Nucleus accumbens (tissue), 56 donors: ENCODE measurements at places on chromosomes 2 and 18.

- no peak for DNase-seq
Measured at GRCh38 chr18:55500316-55501086, 87.5 kb downstream of the TCF4 start.

DNA sequence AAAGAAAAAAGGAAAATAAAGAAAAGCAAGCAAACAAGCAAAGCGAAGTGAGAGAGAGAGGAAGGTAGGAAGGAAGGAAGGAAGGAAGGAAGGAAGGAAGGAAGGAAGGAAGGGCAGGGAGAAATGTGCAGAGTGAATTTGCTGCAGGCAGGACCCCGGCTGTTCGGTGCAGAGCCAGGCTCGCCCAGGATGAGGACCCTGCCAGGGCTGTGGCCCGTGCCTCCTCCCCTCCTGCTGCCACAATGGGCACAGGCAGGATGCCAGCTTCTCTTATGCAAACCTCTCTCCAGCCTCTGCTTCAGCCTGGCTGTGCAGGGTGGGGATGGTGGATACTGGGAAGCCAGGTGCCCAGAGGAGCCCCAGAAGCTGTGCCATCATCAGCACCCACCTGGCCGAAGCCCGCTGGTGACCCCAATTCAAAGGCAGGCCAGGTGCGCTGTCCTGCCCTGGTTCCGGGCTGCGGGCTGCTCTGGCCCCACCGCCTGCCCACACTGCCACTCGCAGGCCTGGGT is 3.2 kb downstream of the GPR17 start:
- DNase-seq: no peak

GRCh38 chr2:65108780-65109179 is 21.1 kb downstream of the RAB1A start:
- DNase-seq: no peak

- DNase-seq: no peak
Measured at GRCh38 chr18:45657357-45658335, 42.4 kb downstream of the SLC14A2 start.

DNA sequence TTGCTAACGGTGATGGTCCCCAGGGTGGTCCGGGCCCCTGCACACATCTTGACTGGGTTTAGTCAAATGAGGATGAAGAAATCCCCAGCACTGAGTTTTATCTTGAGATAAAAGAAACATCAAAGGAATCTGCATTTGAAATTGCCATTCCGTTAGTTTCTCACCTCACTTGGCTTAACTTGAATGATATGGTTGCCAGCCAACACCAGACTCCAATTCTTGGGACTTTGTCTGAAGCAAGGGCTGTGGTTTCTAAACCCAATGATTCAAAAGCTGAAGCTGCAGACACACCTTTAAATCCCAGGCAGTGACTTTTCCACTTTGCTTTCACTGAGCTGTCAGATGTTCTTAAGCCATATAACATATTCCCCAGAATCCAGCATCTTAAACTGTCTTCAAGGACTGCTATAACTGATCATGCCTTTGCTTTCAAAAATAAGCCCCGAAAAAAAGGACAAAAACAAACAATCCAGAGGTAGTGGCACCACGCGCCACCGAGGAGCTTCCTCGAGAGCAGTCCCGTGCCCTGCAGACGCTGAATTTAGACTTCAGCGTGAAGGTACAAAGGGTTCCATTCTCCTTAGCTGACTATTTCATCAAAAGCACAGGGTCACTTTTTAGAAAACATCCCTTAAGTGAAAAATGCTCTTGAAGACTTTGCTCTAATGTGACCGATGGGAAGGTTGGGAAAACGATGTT is 189.3 kb downstream of the HDAC4 start:
- DNase-seq: no peak

- no peak for DNase-seq
Measured at GRCh38 chr2:127012868-127013267, 94.1 kb downstream of the BIN1 start.

GRCh38 chr2:241014764-241015163 is 16.3 kb downstream of the SNED1 start:
- no peak for DNase-seq

GRCh38 chr2:164954186-164954585 is 1.1 kb downstream of the SLC38A11 start:
- no peak for DNase-seq

DNA sequence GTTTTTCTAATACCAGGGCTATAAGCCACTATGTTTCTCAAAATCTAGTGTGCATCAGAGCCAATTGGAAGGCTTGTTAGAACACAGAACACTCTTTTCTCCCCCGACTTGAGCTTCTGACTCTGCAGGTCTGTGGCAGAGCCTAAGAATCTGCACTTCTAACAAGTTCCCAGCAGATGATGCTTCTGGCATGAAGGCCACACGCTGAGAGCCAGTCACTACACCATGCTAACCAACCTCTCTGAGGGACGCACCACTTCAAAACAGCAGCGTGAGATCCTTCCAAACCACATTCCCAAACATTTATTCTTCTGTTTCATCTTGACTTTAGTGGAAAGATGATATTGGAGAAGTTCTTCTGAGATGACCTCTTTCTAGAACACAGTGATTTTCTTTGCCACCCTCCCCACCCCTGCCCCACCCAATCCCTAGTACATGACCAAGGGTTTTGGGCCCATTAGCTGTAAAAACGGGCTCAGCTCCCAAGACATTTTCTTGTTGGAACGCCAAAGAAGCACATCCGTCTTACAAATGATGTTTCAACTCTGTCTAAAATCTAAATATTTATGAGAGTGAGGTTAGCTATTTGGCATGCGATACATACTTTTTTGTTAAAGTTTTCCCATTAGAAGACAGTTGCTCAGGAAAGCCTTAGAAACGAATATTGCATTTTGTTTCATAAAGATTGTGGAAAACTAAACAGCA is 391.9 kb downstream of the TMEM182 start:
- DNase-seq: no peak

DNA sequence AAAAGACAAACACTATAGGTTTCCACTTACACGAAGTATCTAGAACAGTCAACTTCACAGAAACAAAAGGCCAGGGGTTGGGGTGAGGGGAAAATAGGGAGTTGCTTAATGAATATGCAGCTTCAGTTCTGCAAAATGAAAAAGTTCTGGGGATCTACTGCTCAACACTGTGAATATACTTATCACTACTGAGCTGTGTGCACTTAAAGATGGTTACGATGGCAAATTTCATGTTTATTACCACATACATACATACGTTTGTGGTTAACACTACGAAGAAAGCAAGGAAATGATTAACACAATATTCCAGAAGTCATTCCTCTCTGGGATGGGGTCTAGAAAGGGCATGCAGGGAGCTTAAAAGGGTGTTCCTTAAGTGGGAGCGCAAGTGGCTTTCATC is 19.3 kb downstream of the MBOAT2 start:
- no peak for DNase-seq

DNA sequence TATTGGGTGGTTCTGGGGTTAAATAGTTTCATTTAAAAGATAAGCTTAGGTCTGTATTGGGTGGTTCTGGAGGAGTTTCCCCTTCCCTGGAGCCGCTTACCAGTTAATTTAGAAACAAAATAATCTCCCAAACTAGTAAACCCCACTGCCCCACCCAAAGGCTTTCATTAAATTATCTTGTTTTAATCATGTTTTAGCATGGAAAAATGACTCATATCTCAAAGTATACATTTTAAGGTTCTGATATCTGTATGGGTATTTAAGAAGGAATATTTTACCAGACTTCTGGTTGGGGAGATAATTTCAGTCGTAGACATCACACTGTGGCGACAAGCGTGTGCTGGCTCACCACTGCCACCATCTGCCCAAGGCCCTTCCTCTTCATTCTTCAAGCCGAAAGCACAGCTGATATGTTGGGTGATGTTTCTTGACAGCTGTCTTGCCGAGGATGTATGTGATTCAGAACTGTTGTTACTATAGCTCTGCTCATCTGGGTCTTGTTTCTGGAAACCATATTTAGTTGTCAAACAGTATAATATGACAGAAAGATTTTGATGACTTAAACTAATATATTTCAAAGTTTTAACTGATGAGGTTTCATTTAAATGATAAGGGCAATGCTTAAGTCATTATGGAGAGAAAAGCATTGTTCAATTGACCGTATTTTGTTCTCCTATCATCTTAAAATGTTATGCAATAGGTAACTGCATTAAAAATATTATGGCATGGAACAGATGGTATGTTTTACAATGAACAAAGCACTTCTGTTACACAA is 5.1 kb downstream of the FIGLA start:
- DNase-seq: peak; percentile 16

DNA sequence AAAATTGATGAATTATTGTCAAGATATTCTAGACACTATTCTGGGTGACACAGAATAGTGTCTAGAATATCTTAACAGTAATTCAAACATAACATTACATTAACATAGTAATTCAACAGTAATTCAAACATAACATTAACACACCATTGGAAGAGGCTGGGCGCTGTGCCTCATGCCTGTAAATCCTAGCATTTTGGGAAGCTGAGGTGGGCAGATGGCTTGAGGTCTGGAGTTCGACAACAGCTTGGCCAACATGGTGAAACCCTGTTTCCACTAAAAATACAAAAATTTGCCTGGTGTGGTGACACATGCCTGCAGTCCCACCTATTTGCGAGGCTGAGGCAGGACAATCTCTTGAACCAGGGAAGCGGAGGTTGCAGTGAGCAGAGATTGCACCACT is 195.8 kb downstream of the ZRANB3 start:
- DNase-seq: no peak

- DNase-seq: no peak
Measured at GRCh38 chr18:79584491-79585394, 94.9 kb upstream of the CTDP1 start.

GRCh38 chr2:108293850-108294249 is 5.2 kb downstream of the SULT1C2 start:
- DNase-seq: no peak

DNA sequence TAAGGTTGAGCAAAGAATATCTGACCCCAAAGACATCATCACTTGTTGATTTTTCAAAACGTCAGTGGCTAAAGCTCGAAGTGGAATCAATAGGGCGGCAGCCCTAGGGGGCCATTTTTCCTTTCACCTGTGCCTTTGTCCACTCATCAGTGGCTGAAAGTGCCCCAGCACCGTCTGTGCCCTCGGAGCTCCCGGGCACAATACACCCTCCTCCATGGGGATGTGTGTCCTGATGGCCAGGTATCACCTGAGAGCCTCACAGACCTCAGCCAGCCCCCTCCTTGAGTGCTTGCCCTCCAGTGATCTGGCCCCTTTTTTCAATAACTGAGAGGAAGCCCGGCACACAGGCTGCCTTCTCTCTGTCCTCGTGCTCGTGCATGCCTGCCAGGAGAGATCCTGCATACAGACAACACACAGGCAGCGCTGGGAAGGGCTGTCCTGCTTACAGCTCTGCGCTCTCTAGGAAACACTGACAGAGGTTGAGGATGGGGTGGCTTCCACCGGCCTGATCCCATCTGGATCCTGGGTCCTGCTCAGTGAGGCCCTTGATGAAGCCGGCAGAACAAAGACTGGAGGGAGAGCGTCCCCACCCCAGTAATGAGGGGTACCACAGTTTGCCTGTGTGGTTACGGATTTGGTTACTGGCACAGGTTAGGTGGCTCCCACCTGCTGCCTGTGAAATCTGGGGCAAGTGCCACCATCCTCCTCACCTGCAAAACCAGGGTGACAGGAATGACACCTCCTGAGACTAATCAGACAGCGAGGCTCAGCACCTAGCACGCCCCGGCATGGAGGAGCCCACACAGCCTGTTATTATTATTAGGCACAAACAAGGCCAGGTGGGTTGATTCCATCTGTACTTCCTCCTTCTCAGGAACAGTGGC is 197.5 kb upstream of the RAB6C start:
- no peak for DNase-seq

GRCh38 chr2:191618046-191618780 is 59.7 kb upstream of the NABP1 start:
- DNase-seq: no peak

DNA sequence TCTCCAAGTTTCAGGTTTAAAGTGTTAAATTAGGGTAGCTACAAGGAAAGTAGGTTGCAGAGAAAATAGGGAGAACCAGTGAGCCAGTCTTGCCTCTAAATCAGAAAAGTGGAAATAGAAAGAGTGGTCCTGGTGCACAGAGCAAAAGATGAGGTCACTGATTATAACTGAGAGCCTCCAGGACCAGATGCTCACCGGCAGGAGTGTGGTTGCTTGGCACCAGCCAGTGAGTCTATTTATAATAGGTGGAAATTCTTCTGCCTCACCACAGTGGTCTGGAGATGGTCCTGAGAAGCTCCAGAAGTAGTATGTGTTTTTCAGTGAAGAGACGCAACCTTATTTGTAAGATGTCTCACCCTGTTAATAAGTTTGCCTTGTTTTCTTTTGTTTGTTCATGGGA is 373.9 kb upstream of the KCNJ3 start:
- no peak for DNase-seq

- no peak for DNase-seq
Measured at GRCh38 chr18:80229766-80230745, 17.3 kb downstream of the PARD6G start.

GRCh38 chr2:149331023-149331400 is 625 bp downstream of the LYPD6 start:
- no peak for DNase-seq

DNA sequence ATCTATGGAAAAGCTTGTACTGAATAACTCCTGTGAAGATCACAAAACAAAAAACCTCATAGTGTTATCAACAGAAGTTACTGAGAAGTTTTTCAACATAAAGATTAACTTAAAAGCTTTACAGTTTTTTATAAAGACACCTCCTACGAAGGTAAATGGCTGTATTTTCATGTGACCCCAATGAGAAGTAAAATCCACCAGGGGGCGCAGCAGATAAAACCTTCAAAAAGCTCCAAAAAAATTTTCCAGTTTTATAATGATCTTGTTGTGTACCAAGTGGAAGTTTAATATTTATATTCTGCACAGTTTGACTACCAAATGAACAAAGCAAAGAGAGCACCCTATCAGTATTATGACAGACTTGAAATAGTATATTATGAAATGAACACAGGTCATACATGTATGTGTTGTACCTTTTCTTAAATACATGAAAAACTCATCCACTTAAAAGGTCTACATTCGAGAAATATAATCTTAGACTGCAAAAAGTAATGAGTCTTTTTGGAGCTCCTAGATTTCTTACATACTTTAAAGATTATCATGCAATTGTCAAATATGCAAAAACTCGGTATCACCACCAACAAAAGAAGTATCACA is 38.5 kb downstream of the PNO1 start:
- no peak for DNase-seq

DNA sequence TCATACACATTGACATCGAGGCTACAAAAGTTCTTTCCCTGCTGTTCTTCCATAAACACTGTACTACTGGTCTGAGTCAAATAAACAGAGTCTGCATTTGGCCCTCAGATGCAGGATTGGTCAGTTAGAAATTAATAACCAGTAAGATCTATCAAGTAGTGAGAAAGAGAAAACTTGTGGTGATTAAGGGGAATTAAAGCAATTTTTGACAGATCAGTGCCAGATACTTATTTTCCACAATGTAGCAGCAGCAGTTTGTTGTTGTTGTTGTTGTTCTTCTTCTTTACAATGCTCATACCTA is 85.0 kb downstream of the IKZF2 start:
- no peak for DNase-seq

GRCh38 chr2:176139661-176140512 is 10.4 kb downstream of the HOXD8 start:
- no peak for DNase-seq
